ENCODE measurements at places on chromosomes 1 and 21. TPM values are rescaled to one million over a fixed set of nuclear protein-coding genes. Genes with fewer than 3 reads are reported as not detected.

Gene TRIM62
- 1.8 TPM for total RNA-seq

Gene MCOLN2
- 8.0 TPM for total RNA-seq

Gene CADM3
- 0.42 TPM for total RNA-seq

Gene EFNA1
- total RNA-seq, result 14.5 TPM

Gene GPATCH3
- total RNA-seq, result 10.4 TPM

Gene TAL1
- total RNA-seq, result 1.5 TPM

- no peak overlapping the region for H3K4me3 ChIP-seq
- H3K36me3 ChIP-seq, result no peaks in the 10 kb centered on the region
- H3K27me3 ChIP-seq, result no peaks in the 10 kb centered on the region
- no peaks in the 10 kb centered on the region for H3K4me1 ChIP-seq
- no peak for DNase-seq
Measured at GRCh38 chr1:178134061-178134460, 40.2 kb downstream of the RASAL2 start.

GRCh38 chr21:38448671-38449385 lies 49.4 kb downstream of the ERG start:
- H3K27me3 ChIP-seq, result no peaks in the 10 kb centered on the region
- no peaks in the 10 kb centered on the region for H3K4me1 ChIP-seq
- no peaks in the 10 kb centered on the region for H3K36me3 ChIP-seq
- H3K4me3 ChIP-seq, result no peak overlapping the region
- no peak overlapping the region for H3K27ac ChIP-seq

- H3K4me3 ChIP-seq, result no peak overlapping the region
- no peaks in the 10 kb centered on the region for H3K4me1 ChIP-seq
- no peak overlapping the region for H3K27ac ChIP-seq
- no peak for DNase-seq
- no peaks in the 10 kb centered on the region for H3K27me3 ChIP-seq
- no peaks in the 10 kb centered on the region for H3K36me3 ChIP-seq
Measured at GRCh38 chr1:239617731-239618130, 231.4 kb downstream of the CHRM3 start.

DNA sequence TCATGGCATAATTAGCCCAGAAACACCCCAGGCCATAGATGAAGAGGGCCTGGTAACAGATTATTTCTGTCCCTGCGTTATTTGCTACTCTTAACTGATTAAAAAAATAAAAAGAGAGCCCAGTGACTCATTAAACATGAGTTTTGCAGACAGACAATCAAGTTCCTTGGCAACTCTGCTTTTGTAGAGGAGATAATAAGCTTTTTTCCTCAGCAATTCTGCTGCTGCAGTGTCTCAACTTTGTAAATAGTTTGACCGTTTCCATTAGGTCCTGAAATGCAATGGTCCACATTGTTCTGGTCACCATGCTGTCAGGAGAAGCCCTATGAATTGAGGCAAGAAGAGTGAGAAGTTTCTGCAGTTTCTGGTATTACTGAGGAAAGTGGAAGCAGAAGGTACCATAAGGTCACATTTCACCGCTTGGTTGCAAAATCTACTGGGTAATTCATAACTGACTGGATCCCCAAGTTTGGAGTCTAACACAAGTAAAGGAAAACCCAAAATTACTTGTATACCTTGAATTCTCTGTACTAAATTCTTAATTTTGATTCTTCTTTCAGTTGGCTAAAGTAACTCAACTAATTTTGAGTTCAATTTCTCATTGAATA lies 139.5 kb downstream of the ZZZ3 start:
- no peaks in the 10 kb centered on the region for H3K4me1 ChIP-seq
- DNase-seq, result no peak
- H3K4me3 ChIP-seq, result no peak overlapping the region

GRCh38 chr1:63662056-63662836 lies 69.0 kb downstream of the PGM1 start:
- H3K4me1 ChIP-seq, result peaks cover 5% of the 10 kb centered on the region
- H3K27ac ChIP-seq, result no peak overlapping the region
- H3K36me3 ChIP-seq, result no peaks in the 10 kb centered on the region

DNA sequence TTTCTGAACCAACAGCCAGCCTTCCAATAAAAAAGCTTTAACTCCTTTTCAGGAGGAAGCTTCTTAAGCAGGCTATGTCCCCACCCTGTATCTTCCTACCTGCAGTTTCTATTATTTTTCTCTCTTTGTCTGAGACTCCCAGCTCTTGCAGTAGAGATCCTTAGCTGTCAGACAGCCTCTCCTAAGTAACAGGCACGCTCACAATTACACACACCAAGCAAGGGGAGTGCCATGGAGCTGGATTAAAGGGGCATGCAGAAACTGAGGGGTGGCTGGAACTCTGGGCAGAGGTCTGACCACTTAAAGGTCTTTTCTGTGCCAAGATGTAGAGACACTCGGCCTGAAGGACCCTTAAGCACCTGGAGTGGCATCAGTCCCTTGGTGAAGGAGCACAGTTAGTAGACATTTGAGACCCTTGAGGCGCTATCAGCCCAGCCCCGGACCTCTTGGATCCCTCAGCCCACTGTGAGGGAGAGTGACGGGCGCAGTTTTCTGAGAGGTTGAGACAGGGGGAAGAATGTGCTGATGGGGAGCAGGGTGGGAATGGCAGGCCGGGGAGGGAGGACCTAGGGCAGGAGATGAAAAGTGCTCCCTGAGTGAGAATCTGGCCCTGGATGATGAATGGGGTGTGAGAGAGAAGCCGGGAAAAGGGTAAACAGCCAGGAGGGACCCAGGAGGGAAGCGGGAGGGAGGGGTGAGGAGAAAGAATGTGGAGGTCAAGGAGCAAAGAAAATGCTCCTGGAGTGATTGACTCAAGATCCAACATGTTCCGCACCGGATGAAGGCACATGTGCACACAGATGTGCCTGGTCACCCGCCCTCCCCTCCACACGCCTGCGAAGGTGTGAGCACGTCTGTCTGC lies 13.3 kb downstream of the PLXNA2 start:
- H3K27me3 ChIP-seq, result peaks cover 12% of the 10 kb centered on the region
- DNase-seq, result no peak
- H3K27ac ChIP-seq, result no peak overlapping the region
- H3K4me1 ChIP-seq, result peaks cover 4% of the 10 kb centered on the region
- no peak overlapping the region for H3K4me3 ChIP-seq
- H3K36me3 ChIP-seq, result no peaks in the 10 kb centered on the region

DNA sequence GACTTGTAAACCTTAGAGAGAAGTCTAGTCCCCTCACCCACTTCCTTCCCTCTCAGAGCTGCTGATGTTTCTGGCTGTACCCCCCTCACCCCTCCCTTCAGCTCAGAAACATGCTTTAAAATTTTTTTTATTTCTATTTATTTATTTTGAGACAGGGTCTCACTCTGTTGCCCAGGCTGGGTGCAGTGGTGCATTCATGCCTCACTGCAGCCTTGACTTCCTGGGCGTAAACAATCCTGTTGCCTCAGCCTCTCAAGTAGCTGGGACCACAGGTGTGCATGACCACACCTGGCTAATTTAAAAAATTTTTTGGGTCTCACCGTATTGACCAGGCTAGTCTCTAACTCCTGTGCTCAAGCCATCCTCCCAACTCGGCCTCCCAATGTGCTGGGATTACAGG lies 2.9 kb upstream of the WNT2B start:
- no peak overlapping the region for H3K27ac ChIP-seq
- H3K4me1 ChIP-seq, result peaks cover 19% of the 10 kb centered on the region
- no peaks in the 10 kb centered on the region for H3K36me3 ChIP-seq
- no peak overlapping the region for H3K4me3 ChIP-seq
